ENCODE measurements at places on chromosomes 5 and 9.
A peak's percentile ranks its signal among the peaks of the same experiment; 100 is the strongest.

DNA sequence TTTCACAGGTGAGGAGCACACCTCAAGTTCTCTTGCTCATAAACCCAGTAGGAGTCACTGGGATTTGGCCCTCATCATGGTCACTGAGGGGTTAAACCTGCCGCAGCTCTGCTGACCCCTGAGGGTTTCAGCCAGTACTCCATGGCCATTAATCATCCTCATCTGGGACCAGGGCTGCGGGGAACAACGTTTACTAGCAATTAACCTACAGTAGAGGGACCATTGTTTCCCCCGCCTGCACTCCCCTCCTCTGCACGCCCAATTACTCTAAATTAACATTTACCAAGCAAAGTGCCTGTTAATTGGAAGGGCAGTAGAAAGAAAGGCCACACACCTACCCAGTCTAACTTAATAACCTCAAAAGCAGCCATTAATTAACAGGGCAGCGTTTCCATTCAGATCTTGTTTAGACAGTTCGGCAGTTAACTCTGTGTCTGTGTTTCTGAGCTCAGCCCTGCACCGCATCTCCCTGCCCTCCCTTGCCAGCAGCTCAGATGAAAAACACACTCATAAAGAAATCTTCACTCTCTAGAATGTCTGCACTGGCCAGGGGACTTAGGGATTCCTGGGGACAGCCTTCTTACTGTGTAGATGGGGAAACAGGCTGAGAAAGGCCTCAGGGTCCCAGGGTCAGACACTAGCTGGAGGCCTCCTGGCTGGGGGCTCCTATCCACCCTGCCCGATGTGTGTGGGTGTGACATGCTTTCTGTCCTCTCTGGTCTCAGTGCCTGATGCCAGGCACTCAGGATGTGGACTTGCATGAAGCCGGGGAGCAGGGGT is 51.6 kb downstream of the ALG2 start:
- DNase-seq: no peak

DNA sequence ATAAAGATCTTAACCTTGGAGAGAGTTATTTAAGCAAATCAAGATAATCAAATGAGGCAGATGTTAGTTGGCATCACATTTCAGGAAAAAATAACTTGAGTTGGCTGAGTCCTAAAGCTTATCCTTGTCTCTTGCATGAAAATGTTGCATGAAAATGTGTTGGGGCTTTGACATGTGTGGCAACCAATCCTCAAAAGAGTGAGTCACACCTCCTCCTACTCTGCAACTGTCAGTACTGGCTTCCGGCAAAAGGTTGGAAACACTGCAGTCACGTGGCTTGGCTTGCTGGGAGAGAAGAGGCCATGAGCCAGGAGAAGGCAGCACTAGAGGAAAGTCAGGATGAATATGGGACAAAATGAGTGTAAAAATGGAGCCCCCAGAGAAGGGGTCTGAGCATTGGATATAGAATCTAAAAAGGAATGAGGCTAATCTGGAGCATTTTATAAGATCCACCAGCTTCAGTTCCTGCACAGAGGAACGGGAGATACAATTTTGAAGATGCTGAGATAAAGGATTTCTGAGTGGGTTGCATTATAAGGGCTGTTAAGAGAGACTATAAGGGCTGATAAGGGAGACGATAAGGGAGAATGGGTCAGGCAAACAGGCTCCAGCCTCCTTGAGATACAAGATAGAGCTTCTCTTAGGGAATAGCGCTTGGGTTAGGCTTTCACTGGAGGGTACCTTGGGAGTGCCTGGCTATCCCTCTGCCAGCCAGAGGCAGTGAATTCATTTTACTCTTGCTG is 43.1 kb downstream of the SPATA31D1 start:
- no peak for DNase-seq

GRCh38 chr9:119707228-119707845 is 338.1 kb upstream of the BRINP1 start:
- DNase-seq: no peak

DNA sequence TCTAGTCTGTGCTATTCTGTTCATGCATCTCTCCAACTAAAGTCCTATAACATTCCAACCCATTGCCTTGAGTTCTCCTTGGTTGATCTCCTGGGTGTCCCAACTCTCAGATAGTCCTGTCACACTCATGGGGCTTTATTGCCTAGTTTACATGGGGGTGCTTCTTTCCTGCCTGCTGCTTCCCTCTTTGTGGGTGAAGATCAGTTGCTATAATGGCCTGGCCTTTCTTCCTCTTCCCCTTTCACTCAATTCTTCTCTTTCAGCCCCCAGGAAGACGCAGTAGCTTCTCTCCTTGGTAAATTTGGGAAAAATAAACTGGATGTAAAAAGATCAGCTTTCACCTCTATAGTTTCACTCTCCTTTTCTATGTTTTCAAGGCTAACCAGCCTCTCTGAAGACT is 66.5 kb downstream of the PTCD2 start:
- DNase-seq: no peak

- peak; percentile 51 for DNase-seq
These were observed 401.6 kb upstream of the PRR16 start for GRCh38 chr5:120062515-120062917.

- no peak for DNase-seq
These were observed 78.4 kb downstream of the RXRA start for GRCh38 chr9:134404376-134405358.

- no peak for DNase-seq
These were observed 2.6 kb downstream of the FABP6 start for GRCh38 chr5:160231783-160232342.

- DNase-seq: peak; percentile 73
These were observed 107.4 kb downstream of the SNX18 start for GRCh38 chr5:54624805-54625568.

DNA sequence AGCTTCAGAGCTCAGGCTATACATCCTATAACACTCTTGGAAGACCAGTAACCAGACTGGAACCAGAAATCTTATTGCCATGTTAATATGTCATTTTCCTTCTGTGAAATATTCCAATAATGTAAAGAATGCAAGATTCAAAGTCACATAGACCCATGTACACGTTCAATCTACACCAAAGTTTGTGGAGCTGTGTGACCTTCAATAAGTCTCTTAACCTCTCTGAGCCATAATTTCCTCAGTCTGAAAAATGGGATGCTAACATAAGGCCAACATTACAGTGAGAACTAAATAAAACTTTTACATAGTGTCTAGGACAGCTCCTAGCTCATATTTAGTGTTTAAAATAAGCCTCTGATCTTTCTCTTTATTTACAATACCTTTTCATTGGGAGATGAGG is 70.4 kb downstream of the ARRDC3 start:
- peak; percentile 37 for DNase-seq
